ENCODE measurements at places on chromosomes 7 and 10.

DNA sequence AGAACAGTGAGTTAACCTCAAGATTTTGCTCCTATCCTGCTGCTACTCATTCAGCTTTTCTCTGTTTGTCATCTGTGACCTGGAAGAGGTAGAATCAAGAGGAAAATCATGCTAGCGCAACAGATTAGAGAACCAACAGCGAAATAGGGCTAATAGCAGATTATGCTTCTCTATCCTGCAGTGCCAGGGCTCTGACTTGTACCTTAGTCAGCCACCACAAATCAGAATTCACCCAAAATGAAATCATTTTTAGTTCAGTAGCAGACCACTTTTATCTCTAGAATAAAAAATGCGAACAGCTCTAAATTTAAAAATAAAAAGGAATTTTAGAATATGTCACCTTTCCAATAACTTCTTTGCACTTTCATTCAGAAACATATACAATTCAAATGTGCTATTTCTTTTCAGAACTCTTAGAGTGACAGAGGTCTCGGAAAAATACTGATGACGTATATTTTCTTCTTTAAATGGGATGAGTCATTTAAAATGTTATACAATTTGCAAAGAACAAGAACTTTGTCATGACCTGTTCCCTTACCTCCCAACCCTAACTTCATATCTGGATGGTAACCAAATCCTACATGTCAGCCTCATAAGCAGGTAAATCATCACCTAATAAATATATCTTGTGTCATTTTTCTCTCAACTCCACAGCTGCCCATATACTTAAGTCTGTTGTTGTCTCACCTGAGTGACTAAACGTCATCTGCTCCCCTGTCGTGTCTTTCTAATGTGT lies 896.4 kb downstream of the PCDH15 start:
- DNase-seq: no peak

DNA sequence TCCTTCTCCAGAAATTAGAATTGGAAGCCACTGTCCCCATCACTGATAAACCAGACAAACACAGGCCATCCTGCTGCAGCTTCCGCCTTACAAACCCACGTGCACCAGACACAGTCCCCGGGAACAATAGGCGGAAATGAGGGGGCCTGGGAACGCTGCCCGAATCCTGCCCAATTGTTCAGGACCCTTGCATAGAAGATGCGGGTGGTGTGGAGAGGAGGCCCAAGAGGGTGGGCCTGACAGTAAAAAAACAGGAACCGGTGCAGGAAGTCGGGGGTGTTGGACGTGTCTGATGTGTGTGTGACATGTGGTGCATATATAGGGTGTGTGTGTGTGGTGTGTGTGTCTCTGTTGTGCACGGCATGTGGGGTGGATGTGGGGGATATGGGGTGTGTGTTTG lies 26.5 kb upstream of the CHST15 start:
- DNase-seq: no peak

- no peak for DNase-seq
Measured at GRCh38 chr7:4621396-4621795, 60.7 kb upstream of the FOXK1 start.

- DNase-seq: no peak
Measured at GRCh38 chr7:3112479-3113134, 68.9 kb upstream of the CARD11 start.

- DNase-seq: no peak
Measured at GRCh38 chr10:95841661-95842498, 65.9 kb upstream of the CC2D2B start.

DNA sequence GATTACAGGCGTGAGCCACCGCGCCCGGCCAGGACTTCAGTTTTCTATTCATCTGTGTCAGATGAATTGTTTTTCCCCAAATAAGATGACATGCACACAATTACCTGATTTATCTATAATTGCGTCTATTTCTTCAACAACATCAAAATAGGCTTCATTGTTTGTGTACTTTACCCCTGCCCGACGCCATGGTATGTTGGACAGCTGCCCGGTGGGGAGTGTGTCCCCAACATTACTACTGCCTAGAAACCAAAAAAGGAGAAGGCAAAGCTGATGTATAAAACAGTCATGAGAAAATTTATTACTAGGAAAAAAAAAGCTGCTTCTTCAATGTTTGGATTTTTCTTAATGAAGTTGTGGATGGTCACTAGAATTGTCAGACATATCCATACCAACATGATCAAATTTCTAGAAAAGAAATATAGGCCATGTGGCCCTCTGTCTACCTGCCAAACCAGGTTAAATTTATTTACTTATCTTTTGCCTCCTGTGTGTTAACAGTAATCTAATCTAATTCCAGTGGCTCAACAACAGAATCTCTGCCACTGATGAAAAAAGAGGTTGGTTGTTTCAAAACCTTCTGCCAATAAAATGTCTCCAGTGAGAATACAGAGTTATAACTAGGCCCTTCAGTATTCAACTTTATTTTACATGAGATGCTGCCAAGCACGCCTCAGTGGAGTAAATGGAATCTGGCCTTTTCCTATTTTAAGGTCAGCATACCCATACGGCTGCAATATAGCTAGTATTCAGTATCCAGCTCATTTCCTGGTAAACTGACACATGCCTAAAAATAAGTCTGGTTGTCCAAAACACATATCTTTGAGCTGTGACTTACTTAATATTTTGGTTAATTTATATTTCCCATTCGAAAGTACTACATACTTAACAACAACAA lies 16.5 kb downstream of the AP3M1 start:
- DNase-seq: no peak

DNA sequence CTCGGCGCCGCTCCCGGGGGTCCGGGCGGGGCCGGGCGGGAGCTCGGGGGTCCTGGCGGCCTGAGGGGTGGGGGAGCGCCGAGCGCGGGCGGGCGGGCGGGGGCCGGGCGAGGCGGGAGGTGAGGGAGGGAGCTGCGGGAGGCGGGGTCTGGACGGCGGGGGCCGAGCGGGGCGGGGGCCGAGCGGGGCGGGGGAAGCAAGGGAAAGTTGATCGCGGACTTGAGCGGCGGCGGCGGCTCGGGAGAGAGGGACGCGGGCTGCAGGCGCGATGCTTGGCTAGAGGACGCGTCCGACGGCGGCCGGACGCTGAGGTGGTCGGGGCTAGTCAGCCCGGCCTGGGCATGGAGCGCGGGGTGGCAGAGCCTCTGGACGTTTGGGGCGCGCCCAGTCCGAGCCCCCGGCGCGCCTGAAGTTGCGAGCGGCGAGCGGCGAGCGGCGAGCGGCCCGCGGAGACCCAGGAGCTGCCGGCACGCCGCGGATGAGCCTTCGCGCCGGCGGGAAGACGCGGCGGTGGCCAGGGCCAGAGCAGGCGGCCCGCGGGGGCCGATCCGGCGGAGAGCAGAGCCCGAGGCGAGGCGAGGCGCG lies at the start of gene CDH23:
CDH23 (plus strand) TSS at position 210 of the 585 bp plus-strand sequence. CDS start 42,912 bp downstream, outside the sequence.
- DNase-seq: no peak

- DNase-seq: no peak
Measured at GRCh38 chr10:28391283-28391682, 88.4 kb upstream of the MPP7 start.
